ENCODE measurements at places on chromosomes 16 and 17.
A peak's percentile ranks its signal among the peaks of the same experiment; 100 is the strongest.

DNA sequence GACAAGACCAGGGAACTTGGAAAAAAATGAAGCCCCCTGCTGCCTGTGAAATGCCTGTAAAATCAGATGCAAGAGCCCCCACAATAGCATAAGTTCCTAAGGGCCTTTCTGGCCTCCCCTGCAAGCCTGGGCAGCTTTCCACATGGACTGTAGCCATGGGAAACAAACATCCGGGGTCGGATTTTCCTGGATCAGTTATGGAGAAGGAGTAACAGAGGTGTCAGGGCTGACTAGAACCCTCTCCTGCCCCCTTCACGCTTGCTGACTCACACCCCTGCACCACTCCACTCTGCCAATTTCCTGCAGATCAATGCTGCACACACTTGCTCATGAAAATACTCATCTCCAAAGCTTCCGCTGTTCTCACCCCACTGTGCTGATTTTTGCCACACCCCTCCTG, 258.6 kb downstream of the CBLN1 start:
- DNase-seq: peak; percentile 4

GRCh38 chr17:43430936-43431713, 32.3 kb downstream of the ARL4D start:
- no peak for DNase-seq

DNA sequence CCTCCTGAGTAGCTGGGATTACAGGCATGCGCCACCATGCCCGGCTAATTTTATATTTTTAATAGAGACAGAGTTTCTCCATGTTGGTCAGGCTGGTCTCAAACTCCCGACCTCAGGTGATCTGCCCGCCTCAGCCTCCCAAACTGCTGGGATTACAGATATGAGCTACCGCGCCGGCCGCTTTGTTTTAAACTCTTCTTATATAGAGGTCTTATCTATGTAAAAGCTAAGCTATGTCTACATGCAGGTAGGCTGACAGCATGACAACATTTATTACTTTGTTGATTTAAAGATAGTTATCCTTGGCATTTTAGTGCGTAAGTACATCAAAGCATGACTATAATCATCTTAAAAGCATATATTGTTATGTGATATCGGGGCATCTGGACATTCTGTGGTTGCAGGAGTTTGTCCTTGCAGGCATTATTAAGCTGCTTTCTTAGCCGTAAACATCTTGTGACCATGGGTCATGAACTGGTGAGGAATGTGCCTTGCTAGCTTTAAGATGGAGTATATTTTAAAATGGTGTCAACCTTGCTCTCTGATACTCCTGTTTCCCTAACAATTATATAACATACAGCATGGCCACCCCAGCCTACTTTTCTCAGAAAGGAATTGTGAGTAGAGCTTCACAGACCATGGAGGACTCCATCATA, 45.8 kb upstream of the TAOK1 start:
- no peak for DNase-seq

DNA sequence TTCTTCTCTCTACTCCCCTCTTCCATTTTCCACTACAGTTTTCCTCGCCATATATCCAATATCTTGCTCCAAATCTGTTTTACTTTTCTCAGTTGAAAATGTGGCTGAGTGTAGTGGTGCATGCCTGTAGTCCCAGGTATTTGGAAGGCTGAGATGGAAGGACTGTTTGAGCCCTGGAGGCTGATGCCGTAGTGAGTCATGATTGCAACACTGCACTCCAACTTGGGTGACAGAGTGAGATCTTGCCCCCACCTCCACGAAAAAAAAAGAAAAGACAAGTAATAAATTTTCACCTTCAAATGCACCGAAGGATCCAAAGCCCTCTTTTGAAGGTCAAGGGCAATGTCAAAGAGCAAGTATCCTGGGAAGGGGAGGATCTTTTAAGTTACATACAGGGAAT, 592.3 kb downstream of the TMEM114 start:
- DNase-seq: no peak

- no peak for DNase-seq
Measured at GRCh38 chr17:70675070-70675590, 505.8 kb downstream of the KCNJ2 start.

GRCh38 chr17:63399856-63400255, 46.2 kb downstream of the CYB561 start:
- DNase-seq: no peak

GRCh38 chr16:10979717-10980601, 35.6 kb downstream of the CLEC16A start:
- DNase-seq: no peak

DNA sequence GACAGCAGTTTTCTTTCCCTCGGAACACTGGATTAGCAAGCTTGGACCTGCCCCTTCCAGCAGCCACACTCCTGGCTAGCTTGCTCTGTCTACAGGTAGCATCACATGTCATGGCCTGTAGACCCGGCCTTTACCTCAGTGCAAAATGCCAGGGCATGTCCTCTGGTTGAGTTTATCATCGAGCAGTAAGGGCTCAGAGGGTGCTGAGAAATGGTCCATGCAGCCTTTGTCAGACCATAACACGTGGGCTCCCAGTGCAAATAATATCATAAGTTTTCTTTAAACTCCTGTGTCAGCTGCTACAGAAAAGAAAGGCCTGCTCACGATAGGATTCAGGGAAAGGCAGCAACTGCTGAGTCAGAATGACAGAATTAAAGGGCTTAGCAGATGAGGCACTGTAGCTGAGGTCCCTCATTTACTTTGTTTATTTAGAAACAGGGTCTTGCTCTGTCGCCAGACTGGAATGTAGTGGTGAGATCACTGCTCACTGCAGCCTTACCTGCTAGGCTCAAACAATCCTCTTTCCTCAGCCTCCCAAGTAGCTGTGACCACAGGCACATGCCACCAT, 8.0 kb upstream of the GNA13 start:
- peak; percentile 75 for DNase-seq

DNA sequence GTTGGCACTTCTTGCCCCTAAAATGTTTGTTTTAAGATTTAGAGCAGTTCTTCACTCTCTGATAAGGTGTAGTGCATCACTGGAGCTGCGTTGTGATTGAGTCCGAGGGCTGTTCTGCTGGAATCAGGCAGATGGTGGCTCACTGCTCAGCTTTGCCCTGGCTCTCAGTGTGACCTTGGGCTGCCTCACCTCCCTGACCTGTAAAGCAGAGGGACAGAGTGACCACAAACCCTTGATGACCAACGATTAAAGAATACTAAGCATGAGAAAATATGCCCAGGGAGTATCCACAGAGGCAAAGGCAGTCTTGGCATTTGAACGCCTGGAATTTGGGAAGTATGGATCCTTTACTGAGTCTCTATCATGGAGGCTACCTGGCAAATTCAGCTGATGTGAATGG, 18.1 kb downstream of the CMIP start:
- DNase-seq: no peak

DNA sequence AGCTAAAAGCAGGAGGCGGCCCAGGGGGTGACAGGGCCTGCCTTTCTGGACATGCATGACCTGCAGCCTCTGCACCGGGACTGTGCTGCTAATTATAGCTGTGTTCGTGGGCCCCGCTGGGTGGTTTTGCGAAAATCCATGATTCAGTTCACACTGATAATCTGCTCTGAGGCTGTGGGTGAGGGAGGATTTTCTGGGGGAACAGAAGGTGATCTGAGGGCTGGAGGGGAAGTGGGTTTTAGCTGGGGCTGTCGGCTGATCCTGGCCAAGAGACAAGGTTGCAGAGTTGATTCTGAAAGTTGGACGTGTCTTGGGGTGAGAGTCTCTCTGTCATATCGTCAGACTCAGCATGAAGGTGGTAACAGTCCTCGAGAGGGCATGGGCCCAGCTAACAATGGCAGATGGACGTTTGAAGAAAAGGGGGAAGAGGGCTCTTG, 187.5 kb upstream of the ZNF469 start:
- no peak for DNase-seq

DNA sequence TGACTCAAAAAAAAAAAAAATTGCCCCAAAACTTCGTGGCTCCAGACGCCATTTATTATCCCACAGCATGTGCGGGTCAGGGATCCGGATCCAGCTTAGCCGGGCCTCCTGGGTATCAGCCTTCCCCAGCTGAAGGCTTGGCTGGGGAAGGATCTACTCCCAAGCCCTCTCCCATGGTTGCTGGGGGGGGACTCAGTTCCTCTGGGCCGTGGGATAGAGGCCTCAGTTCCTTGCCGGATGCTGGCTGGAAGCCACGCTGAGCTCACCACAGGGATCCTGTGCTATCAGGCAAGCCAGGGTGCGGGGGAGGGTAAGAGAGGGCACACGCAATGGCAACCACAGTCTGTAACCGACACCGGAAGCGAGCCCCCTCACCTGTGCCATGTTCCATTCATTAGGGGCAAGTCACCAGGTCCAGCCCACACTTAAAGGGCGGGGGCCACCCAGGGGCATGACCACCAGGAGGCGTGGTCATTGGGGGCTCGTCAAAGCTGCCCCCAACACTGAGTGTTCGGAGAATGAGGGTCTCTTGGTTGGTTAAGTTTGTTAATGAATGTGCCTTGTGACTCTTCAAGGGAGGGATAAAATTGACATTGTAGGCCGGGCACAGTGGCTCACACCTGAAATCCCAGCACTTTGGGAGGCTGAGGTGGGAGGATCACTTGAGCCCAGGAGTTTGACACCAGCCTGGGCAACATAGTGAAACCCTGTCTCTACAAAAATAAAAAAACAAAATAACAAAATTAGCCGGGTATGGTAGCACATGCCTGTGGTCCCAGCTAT, 210.0 kb upstream of the GSE1 start:
- no peak for DNase-seq

- no peak for DNase-seq
Measured at GRCh38 chr16:47713225-47713595, 252.1 kb downstream of the PHKB start.

DNA sequence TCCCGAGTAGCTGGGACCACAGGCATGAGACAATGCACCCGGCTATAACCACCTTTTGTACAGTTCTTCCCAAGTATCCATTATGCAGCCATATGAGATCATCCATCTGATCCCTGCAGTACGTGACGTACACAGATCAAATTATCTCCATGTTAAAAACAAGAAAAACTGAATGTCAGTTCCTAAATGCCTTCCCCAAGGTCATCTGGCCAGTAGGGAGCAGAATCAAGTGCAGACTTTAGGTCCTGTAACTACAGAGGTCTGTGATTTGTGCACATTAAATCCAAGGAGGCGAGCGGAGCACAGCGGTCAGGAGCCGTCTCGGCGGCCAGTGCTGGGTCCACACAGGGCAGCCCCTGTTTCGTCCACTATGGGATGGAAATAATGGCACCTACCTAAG, 23.7 kb downstream of the ZCCHC14 start:
- DNase-seq: no peak

DNA sequence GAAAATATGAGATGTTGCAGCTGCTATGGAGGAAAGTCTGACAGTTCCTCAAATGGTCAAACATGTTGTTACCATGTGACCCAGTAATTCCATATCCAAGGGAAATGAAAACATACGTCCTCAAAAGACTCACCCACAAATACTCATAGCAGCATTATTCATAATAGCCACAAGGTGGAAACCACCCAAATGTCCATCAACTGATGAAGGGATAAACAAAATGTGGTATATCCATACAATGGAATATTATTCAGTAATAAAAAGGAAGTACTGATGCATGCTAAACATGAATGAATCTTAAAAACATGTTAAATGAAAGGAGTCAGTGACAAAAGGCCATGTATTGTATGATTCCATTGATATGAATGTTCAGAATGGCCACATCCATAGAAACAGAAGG, 140.2 kb downstream of the PITPNC1 start:
- no peak for DNase-seq

DNA sequence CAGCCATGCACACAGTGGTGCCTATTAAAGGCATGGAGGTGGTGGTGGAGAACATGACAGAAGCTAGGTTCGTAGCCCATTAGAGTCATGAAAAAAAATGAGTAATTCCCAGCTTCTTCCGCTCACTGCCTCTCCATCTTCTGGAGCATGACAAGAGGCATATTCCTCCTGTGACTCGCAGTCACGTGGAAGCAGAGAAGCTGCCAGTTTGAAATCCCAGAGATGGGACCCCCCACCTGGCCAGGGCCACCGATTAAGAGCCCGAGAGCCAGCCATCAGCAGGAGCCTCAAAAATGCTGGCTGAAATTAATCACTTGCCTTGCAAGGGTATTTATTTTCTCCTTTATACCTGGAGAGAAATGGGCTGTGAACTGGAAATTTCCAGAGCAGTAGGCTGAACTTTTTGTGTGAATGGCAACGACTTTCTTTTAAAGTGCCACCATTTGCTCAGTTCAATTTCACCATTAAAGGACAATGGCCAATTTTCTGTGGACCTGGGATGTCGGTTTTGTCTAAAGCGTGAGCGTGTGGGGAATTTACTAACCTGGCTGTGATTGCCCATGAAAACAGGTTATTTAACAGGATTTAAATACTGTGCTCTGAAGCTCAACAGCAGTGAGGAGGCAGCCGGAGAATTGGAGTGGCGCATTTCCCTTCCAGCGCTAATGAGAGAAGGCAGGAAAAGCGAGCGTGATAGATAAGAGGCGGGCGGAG, 189.7 kb upstream of the SDK2 start:
- DNase-seq: no peak

DNA sequence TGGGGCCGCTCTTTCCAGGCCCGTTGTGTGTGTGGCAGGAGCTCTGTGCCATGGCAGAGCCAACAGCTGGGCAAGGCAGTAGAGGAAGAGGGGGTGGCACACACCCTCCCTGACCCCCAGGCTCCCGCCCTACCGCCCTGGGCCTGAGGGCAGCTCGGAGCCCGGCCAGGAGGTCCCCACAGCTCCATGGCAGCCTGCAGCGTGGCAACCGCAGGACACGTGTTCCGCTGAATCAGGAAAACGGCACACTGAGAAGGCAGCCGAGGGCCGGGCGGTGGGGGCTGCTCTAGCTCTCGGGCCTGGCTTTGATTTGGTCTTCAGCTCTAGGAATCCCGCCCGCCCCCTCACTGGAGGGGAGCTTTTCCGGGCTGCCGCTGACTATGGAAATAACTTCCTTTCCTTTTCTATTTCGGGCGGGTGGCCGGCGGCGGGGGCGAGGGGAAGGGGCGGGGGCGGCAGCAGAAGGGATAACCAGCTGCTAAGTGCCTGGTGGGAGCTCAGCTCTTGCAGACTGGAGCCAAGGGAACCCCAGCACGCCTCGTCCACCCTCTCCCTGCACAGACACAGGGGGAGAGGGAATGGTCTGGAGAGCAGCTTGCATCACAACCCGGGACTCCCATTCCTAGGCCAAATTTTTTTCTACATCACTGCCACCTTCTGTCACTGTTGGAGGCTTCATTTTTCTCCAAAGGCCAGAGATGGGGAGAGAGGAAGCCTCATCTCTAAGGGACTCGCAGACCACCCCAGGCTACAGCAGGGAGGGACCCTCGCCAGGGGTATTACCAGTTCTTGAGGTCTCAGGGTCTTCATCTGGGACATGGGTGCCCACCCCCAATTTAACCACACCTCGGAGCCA, 24.8 kb upstream of the MRPS23 start:
- DNase-seq: no peak
